ENCODE measurements at places on chromosomes 4 and X. TPM values are rescaled to one million over a fixed set of nuclear protein-coding genes. Genes with fewer than 3 reads are reported as not detected.

The HPF1 gene
- 13.4 TPM for total RNA-seq

The JADE1 gene
- 21.8 TPM for total RNA-seq

The CXCL1 gene
- total RNA-seq, result 32.4 TPM

The TMSB4X gene
- 155 TPM for total RNA-seq

The CXCL13 gene
- total RNA-seq, result not detected

The CT83 gene
- 11.4 TPM for total RNA-seq

The ZNF827 gene
- 14.7 TPM for total RNA-seq

The SLC25A4 gene
- 37.1 TPM for total RNA-seq

The ZNF275 gene
- 5.8 TPM for total RNA-seq

The SYTL5 gene
- 66.9 TPM for total RNA-seq
